ENCODE measurements at places on chromosomes 7 and 10. TPM values are rescaled to one million over a fixed set of nuclear protein-coding genes. Genes with fewer than 3 reads are reported as not detected.
A peak's percentile ranks its signal among the peaks of the same experiment; 100 is the strongest.

DNA sequence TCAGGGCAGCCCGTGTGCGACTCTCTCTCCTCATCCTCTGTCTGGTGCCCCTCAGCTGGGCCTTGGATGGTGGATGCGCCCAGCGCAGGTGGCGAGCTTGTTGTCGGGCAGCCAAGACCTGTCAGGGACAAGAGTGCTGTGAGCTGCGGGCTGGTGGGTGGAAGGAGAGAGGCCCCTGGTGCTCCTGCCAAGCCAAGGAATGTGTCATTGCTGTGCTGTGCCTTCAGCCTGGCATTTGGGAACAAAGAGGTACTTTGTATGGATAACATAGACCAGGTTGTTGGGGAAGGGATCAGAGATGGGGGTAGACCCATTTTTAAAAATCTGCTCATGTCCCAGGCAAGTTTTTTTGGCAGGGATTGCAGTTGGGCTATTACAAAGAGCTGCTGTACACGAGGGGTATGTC, 120.9 kb downstream of the PKD1L1 start:
- no peak for DNase-seq

DNA sequence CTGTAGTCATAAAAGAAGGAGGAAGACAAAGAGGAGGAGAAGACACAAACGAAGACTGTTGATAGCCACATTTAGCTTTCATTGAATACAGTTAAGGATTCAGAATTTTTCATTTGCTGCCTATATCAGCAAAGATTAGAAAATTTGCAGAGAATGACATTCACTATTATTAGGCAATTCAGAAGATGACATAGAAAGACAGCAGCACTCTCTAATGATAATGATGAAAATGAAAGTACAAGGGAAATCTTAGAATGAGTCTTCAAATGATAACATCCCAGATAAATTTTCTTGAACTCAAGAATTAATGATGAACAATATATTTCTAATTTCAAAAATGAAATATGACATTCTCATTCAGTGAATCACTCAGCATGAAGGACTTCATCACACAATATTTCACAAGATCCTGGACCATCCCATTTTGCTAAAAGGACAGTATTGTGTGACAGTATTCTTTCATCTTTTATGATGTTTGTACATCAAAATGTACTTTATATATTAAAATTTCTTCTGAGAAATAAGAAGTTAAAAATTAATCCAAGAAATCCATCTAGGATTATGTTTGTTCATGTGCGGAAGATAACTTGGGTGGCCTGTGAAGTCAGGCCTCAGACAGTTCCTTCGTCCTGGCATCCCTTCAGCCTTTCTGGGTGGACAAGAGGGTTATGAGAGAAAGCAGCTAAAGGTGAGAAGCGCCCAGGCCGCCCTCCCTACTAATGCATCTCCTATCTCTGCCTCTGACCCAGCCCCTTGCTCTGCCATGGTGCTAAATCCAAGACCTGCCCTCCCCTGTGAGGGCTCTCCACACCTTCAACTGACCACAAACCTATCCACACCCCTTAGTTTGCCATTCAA, 47.4 kb upstream of the CAMK2B start:
- no peak for DNase-seq

CALY gene
- 3.6 TPM for total RNA-seq

- no peak for DNase-seq
These were observed 375 bp upstream of the FGF8 start for GRCh38 chr10:101776161-101776817.

GRCh38 chr10:110919971-110920881, 822 bp downstream of the SHOC2 start:
- no peak for DNase-seq

FAM237B gene
- not detected for total RNA-seq

PVRIG gene
- 86.2 TPM for total RNA-seq

GRCh38 chr7:29414216-29414615, 149.4 kb upstream of the PRR15 start:
- no peak for DNase-seq

OR9A2 gene
- total RNA-seq, result not detected

GIMAP8 gene
- 31.0 TPM for total RNA-seq

DNA sequence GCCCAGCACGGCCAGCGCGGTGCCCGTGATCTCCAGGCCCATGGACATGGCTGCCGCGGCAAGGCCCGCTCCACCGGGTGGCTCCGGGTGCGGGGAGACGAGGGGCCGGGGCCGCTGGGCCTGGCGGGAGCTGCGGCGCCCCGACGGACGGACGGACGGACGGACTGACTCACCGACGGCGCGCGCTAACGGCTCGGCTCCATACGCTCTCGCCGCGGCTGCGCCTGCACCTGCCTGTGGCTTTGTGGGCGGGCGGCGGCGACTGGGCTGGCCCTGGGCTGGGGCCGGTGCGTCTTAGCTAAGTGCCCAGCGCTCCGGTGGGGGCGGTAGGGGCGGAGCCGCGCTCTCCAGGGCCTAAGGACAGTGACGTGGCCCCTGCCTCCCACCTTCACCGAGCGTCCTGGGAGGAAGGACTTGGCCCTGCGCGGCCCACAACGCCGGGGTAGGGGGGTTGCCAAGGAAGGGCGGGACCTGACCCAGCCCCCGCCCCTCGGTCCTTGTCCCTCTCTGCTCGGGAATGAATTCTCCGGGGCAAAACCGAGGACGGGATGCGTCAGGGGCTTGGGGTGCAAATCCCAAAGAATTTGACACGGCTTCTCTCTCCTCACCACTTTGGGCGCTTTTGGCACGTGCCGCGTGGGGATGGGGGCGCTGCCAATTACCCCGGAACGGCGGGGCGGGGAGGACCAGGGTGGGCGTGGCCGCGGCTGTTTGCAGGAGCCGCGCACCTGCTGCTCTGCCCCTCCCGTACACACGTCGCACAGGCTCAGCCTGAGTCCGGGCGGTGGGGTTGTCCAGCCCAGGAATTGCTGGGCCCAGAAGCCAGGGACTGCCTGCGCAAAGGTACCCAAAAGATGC, at the start of gene CLDN3:
CLDN3 (minus strand) TSS at position 269 of the 858 bp plus-strand sequence; CDS start at position 48, 221 bp downstream.
- DNase-seq, result peak; percentile 31

CASD1 gene
- 17.5 TPM for total RNA-seq

GRCh38 chr10:125022671-125023070, 80.7 kb downstream of the ZRANB1 start:
- DNase-seq, result no peak

RBP4 gene
- not detected for total RNA-seq

DNA sequence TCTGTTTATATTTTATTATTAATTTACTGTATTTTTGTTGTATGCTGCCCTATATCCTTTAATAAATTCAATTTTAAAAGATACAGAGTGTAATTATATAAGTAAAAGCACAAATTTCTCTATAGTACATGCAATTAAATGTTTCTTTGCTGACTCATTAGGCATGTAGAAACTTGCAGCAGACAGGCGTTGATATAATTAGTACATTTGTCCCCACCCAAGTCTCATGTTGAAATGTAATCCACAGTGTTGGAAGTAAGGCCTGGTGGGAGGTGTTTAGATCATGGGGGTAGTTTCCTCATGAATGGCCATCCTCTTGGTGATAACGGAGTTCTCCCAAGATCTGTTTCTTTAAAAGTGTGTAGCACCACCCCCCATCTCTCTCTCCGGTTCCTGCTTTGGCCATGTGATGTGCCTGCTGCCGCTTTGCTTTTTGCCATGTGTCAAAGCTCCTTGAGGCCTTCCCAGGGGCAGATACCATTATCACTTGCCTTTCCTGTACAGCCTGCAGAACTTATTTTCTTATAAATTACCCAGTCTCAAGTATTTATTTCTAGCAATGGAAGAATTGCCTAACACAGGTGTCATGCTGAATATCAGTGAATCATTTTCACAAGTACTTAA, 63.7 kb downstream of the TSPAN12 start:
- no peak for DNase-seq

- DNase-seq, result no peak
These were observed 2.6 kb downstream of the MET start for GRCh38 chr7:116674508-116675173.

CSTF2T gene
- total RNA-seq, result 35.5 TPM

DNA sequence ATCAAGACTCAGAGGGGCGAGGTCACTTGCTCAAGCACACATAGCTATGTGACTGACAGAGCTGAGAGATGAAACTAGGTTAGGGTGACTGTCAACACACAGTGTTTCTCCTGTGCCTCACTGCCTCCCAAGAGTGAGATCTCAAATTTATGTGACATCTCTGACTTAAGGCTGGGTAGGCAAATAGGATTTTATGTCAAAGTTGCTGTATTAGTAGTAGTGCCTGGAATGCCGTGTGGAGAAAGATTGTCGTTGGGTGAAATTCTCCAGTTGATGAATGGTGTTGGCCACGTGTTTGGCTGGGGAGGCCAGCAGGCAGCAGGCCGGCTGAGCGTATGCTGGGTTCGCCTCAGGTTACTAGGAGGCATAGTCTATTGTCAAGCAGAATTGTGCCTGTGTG, 148.3 kb upstream of the BMPER start:
- DNase-seq, result no peak

DNA sequence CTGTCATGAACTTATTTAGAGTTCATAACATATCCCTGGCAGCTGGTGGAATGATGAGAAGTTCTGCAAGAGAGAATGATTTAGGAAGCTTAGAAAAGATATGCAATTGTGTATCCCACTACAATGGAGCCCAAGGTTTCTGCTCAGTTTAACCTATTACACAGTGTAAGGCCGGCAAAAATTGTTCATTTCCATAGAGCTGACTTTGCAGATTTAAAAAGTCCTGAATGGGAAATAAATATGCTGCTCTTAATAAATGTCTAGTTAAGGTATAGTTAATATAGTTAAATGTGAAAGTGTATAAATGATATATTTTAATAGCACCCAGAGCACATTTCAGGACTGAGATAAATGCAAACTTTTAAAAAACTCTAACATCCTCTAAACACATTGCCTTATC, 149.9 kb downstream of the EVX1 start:
- DNase-seq, result no peak

DNA sequence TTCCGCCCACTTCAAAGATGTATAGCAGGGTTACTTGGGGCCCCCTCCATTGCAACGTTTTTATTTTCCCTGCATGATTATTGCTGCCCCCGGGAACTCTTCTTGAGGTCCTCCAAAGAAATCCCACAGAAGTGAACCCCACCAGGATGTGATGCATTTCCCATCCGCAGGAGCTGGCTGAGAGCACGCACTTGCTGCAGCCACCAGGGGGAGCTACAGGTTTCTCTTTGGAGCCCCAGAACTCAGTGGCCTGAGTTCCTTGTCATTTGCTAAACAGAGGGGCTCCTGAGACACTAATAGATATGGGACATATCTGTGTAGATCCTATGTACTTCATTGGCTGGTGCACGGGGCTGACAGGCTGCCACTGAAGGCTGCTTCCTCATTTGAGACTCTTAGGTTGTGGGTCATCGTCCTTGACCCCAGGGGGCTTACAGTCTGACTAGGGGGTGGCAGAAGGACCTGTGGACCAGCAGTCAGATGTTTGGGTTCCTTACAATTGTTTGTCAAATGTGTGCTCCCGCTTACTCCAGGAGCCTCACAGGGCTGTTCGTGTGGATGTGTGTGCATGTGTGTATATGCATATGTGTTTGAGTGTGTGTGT, 52.3 kb upstream of the ENO4 start:
- peak; percentile 65 for DNase-seq

MYO1G gene
- 403 TPM for total RNA-seq

DNA sequence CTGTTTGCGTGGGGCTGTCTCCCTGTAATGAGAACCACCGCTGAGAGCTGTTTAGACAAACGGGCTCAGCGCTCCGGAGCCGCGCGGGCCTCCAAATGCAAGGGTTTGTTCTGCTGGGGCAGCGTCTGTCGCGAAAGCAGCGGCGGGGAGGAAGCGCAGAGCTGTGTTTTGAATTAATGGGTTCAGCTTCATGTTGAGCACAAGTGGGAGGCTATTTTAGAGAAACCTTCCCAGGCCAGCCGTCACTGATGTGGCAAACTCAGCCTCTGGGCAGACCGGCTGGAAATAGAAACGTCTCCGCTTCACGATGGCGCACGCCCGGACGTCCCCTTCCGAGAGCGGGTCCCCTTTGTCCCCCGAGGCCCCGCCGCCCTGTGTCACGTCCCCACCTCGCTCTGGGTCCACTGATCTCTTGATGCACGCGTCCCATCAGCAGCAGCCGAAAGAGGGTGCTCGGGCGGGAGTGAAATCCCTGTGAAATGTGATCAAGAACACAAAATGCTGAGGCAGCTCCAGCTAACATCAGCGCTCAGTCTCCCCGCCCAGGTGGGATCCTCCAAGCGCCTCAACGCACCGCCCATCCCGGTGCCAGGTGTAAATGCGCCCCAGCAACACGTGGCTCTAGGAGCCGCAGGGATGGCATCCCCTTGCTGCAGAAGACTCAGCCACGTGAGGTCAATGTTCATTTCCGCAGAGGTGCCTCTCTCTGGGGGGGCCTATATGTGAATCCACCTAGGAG, 44.9 kb downstream of the BAMBI start:
- peak; percentile 32 for DNase-seq

- no peak for DNase-seq
These were observed 2.9 kb downstream of the KLF6 start for GRCh38 chr10:3782146-3782450.

- no peak for DNase-seq
These were observed 117.0 kb upstream of the AHR start for GRCh38 chr7:17181482-17181881.

GRCh38 chr10:74730246-74730645, 96.2 kb upstream of the KAT6B start:
- DNase-seq, result no peak

LOXL4 gene
- total RNA-seq, result not detected

SRGN gene
- total RNA-seq, result 167 TPM

DNA sequence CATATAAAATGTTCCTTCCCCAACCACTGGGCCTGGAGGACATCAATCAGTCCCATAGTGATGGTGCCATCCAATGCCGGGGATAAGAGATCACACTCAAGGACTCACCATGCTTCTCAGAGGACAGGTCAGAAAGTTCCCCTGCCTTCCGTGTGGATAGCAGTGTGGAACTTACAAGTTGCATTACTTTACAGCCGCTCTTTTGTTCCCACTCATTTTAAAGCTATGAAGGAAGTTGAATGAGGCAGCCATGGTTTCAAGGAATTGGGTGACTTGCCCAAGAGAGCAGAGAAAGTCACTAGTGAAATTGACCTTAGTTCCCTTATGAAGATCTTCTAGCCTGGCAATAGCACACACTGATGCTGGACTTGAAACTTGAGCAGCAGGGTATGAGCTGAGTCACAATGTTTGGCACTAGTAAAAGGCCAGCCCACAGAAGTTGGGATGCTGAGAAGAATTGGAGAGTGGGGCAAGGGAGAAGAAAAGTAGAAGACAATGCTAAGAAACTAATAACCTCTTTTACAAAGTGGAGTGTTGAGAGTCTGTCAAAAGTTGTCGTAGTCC, 78.7 kb downstream of the CXCL12 start:
- DNase-seq, result no peak

GALNT17 gene
- total RNA-seq, result not detected

GRCh38 chr10:93598157-93598556, 2.9 kb downstream of the RBP4 start:
- DNase-seq, result no peak

DNA sequence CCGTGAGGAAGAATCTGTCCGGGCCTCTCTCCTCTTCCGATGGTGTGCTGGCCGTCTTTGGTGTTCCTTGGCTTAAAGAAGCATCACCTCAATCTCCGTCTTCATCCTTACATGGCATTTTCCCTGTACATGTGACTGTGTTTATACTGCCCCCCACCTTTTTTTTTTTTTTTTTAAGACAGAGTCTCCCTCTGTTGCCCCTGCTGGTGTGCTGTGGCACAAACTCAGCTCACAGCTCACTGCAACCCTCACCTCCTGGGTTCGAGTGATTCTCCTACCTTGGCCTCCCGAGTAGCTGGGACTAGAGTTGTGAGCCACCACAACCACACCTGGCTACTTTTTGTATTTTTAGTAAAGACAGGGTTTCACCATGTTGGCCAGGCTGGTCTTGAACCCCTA, 121.9 kb upstream of the C7orf33 start:
- no peak for DNase-seq

Data from activated naive CD8-positive, alpha-beta T cell treated with anti-CD3 and anti-CD28 coated beads, Interleukin-2, amount 10 ng/mL, durations not matched to agents 7 days and 5 days (primary cell).